ENCODE measurements at places on chromosomes 2 and 18. TPM values are rescaled to one million over a fixed set of nuclear protein-coding genes. Genes with fewer than 3 reads are reported as not detected.

- peak; percentile 88 for DNase-seq
These were observed 89.5 kb downstream of the ZFP36L2 start for GRCh38 chr2:43136876-43137275.

GRCh38 chr2:178404368-178404767 is 46.6 kb downstream of the PRKRA start:
- peak; percentile 81 for DNase-seq

GRCh38 chr2:235765181-235765820 is 271.5 kb downstream of the AGAP1 start:
- DNase-seq, result no peak

The POTEE gene
- total RNA-seq, result 0.73 TPM

The REG3A gene
- total RNA-seq, result not detected

GRCh38 chr2:9219027-9219445 is 12.4 kb downstream of the ASAP2 start:
- no peak for DNase-seq

The AP1S3 gene
- total RNA-seq, result 6.9 TPM

- no peak for DNase-seq
These were observed 201.4 kb upstream of the EPAS1 start for GRCh38 chr2:46095830-46096229.

The RNF25 gene
- 21.9 TPM for total RNA-seq

DNA sequence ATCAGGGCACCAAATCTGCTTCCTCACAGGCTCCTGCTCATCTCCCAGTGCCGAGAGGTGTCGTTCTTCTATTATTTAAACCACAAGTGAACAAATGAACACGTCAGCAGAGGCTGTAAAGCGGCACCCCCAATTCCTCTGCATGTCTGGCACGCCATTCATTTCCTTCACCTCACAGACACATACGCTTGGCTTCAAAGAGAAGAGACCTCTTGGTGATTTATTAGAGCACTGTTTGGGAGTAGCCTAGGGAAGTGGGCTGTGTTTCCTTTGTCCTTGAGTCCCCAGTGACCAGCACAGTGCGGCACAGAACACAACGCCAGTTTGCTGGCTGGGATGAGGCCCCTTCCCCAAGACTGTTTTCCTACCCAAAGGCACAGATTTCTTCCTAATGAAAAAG is 184.3 kb upstream of the REV1 start:
- no peak for DNase-seq

The GYPC gene
- 133 TPM for total RNA-seq

- DNase-seq, result no peak
These were observed 39.5 kb upstream of the FOXI3 start for GRCh38 chr2:88492002-88492401.

- DNase-seq, result no peak
These were observed 28.0 kb downstream of the SERPINB11 start for GRCh38 chr18:63730773-63731172.

GRCh38 chr18:30828700-30829099 is 213.8 kb downstream of the DSC3 start:
- DNase-seq, result no peak

- no peak for DNase-seq
These were observed 16.6 kb downstream of the EN1 start for GRCh38 chr2:118830881-118831280.

The SERPINB12 gene
- total RNA-seq, result not detected

GRCh38 chr2:94880507-94880906 is 9.3 kb downstream of the TEKT4 start:
- DNase-seq, result no peak

- DNase-seq, result peak; percentile 75
These were observed 15.3 kb downstream of the CHRNA1 start for GRCh38 chr2:174748948-174749347.

DNA sequence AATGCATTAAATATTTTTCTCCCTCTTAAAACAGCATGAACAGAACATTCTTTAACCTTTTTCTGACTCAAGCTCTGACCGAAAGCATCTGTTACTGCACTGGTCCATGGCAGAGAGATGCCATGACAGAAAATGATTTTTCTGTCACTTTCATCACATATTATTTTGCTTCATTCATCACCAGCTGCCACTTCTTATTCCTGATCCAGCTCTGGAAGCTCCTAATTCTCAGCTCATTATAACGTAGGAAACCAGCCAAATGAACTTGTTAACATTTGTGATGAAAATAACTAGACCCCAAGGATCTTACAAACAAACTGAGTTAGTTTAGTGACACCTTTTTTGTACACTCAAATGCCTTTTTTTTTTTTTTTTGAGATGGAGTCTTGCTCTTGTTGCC is 7.6 kb upstream of the CFLAR start:
- no peak for DNase-seq

- DNase-seq, result no peak
These were observed 172.2 kb upstream of the RASGRP3 start for GRCh38 chr2:33304032-33304864.

DNA sequence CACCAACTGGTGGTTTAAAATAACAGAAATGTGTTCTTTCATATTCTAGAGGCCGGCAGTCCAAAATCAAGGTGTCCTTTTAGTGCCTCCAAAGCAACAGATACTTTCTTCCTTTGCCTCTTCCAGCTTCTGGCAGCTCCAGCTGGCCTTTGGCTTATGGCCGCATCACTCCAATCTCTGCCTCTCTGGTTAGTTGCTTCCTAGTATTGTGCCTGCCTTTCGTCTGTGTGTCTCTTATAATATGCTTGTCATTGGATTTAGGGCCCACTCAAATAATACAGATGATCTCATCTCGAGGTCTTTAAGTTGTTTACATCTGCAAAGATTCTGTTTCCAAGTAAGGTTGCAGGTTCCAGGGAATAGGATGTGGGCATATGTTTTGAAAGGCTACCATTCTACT is 855.2 kb upstream of the ID2 start:
- DNase-seq, result no peak

The TMEM247 gene
- total RNA-seq, result not detected

DNA sequence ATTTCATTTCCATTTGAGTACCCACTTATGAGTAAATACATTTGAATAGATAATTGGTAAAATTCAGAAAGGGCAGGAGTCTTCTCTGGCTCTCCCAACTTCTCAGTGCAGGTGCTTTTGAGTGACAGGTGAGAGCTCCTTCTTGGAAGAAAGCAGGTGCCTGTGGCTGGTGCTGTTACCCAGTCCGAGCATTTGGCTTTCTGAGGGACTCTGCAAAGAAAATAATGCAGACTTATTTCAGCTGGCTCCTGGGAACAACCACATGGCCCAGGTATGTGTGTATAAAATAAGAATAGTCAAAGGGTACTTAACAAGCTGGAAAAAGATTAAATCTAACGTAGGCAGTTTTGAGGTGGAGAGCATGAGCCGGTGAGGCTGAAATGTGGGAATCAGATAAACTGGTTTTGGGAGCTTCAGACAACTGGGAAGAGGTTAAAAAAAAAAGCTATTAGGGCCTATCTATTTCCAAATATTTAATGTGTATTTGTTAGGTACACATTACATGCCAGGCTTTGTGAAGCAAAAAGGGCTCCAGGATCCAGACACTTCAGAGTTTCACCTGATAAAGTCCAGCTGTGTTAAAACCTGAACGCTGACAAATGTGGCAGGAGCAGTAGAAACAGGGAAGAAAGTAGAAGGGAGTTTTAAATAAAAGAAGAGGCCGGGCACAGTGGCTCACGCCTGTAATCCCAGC is 20.6 kb downstream of the ZNF236 start:
- no peak for DNase-seq

DNA sequence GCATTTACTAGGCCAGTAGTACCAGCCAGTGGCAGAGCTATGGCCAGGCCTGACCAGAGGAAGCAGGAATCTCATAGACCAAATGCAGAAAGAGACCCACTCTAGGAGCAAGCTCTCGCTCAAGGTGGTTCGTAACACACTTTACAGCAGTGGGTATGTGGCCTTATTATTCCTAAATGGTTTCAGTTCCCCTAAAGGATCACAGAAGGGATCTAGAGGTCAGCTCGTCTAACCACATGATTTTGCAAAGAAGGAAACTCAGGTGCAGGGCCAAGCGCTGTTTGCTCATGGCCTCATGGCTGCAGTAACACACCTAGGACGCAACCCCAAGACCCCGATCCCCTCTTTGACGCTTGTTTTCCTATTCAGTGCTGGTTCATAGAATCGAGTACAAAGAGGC is 65.5 kb upstream of the ATG16L1 start:
- DNase-seq, result no peak

DNA sequence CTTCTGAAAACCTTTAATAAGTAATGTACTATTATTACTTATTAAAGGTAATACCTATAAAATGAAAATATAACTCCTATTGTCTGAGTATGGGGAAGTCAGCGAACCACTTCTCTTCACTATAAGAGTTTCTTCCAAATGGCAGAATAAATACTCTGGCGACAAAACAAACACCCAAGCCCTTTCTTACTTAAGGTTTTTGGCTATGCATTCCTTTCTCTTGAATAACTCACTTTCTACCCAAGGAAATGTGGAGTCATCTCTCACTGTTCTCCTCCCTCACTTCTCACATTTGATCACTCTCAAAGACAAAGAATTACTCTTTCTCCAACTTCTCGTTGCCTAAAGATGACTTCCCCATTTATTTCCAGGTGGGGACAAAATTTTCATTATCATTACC is 816.8 kb upstream of the CRIM1 start:
- DNase-seq, result no peak

The FIGN gene
- not detected for total RNA-seq

DNA sequence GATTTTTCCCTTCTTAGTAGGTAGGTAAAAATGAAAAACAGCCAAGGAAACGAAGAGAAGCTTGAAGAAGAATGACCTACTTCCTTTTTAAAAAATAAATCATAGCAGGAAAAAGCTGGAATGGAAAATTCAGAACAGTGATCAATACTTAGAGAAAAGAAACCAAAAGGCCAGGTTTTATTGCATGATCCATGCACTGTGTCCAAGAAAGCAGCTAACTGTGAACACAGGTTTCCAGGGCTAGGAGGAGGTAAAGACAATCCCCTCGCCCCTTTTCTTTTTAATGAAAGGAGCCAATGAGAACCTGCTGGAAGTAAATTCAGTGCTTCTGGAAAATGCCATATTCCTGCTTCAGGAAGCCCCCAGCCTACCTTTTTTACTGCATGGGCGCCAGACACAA is 47.2 kb downstream of the BOD1L2 start:
- DNase-seq, result no peak

GRCh38 chr2:68745006-68745405 is 10.4 kb downstream of the ARHGAP25 start:
- DNase-seq, result peak; percentile 40

DNA sequence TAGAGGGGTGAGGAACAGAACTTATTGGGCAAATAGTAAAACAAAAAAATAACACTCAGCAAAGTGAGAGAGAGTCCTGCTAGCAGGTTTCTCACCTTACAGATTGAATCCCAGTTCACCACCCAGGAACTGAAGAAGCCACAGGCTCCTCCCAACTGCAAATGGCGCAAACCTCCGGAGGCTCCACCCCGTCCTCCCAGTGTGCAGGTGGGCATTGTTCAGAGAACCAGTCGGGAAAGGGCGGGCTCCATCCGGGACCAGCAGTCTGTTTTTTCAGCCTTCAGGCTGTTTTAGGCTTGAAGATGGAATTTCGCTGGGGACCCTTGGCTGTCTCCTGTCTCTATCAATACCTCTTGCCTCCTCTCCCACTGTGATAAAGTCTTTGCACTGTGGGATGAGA is 317.5 kb downstream of the PARD3B start:
- DNase-seq, result no peak

The DLGAP1 gene
- total RNA-seq, result 1.5 TPM

DNA sequence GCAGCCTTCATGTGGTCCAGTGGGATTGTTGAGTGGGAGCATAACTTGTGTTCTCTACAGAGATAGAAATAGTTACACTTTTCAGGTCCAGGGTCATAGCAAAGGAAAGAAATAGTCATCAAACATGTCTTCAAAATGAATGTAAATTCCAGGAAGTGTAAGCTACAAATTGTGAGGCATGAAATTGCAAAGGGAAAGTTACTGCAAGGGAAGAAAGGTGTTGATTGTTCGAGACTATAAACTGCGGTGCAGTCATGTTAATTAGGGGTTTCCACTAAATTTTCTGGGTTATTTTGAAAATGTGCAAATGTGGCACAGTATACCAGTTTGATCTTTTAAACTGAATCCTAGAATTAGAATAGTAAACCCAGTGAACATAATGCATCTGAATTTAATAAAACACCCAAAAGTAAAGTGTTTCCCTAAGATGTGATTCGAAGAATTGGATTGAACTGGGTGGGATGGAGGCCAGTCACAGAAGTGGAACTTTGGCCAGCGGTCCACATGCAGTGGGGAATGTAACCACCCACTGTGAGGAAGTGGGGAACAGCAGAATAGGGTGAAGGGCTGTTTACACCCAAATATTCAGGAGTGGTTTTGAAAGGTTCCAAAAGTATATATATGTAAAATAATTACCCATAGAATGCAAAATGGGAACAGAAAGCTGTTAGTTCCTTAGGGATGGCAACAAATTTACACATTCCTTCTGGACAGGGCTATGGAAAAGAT is 126.5 kb upstream of the CCDC68 start:
- DNase-seq, result no peak

DNA sequence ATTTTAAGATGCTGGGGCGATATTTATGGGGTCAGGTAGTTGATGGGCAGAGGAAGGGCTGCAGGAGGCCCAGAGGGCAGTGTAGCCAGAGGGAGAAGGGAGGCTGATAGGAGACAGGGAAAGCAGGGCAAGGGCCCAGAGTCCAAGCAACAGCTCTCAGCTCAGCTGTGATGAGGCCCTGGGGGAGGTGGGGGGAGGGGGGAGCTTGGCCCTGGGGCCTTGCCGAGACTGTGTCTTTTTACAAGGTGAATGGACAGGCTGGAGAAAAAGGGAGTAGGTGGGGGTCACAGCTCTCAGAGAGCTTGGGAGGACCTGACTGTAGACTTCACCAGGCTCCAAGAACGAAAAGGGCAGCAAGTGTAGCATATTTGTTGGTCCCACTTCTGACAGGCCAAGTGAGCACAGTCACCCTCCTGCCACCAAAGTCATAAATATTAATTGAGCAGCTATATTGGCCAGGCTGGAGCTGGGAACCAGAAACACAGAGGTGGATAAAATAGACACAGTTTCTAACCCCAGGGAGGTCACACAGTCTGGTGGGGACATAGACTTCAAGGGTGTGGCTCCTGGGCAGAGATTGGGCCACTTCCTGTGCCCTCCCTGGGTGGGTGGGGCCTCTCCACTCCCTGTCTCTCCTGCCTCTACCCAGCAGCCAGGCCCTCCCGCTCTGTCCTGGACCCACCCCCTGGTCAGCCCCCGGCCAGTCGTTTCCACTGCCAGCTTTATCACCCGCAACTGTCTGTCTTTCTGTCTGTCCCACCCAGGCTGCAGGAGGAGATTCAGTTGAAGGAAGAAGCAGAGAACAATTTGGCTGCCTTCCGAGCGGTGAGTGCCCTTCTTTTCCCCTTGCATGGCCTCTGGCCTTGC is 1.4 kb downstream of the DES start:
- DNase-seq, result no peak

- no peak for DNase-seq
These were observed 31.8 kb downstream of the TGIF1 start for GRCh38 chr18:3481696-3482210.

The ABCB11 gene
- not detected for total RNA-seq

GRCh38 chr2:55223958-55224760 is 7.9 kb downstream of the CLHC1 start:
- no peak for DNase-seq

- no peak for DNase-seq
These were observed 282.5 kb upstream of the CWC22 start for GRCh38 chr2:180289627-180290026.

Measured in activated CD4-positive, alpha-beta memory T cell treated with anti-CD3 and anti-CD28 coated beads, Interleukin-2, amount 10 ng/mL, durations not matched to agents 7 days and 5 days (primary cell).